Spinal cord (tissue), 10 donors: ENCODE measurements at places on chromosomes 5 and 9. TPM values are rescaled to one million over a fixed set of nuclear protein-coding genes. Genes with fewer than 3 reads are reported as not detected.
A peak's percentile ranks its signal among the peaks of the same experiment; 100 is the strongest.

DNA sequence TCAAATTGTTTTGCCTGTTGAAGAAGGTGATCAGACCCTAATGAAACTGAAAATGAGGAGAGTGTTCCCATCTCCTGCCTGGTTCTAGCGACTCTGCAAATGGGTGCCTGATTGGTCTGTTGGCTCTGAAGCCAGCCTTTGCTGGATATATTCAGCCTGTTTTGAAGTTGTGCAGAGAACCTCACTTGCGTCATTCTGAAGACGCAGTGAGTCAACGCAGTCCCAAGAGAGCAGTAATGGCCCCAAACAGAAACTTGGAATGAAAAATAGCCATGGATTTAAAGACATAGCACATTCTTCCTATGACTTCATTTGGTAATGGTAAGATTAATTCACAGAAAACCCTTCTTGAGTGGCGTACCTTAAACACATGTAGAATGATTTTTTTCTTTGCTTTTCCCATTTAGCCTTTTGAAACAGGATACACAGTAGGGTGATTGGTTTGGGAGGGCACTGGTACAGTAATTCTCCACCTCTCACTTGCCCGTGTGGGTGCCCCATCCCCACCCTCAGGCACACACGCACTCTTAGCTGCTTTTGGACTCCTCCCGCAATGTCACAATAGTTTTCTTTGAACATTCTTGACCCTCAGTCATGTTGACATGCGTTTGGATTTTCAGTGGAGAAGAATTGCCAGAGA is 54.1 kb upstream of the ABL1 start:
- no peak overlapping the region for H3K4me3 ChIP-seq
- no peaks in the 10 kb centered on the region for H3K36me3 ChIP-seq
- DNase-seq: no peak
- H3K27ac ChIP-seq: peak overlapping the region; percentile 72
- H3K27me3 ChIP-seq: no peaks in the 10 kb centered on the region

The ACOT12 gene
- 0.80 TPM for polyA plus RNA-seq

The CTSV gene
- 3.2 TPM for polyA plus RNA-seq

GRCh38 chr5:77390795-77391194 is 101.3 kb downstream of the WDR41 start:
- H3K27me3 ChIP-seq: no peaks in the 10 kb centered on the region
- no peaks in the 10 kb centered on the region for H3K36me3 ChIP-seq
- H3K4me3 ChIP-seq: no peak overlapping the region
- no peaks in the 10 kb centered on the region for H3K4me1 ChIP-seq
- DNase-seq: no peak
- no peak overlapping the region for H3K27ac ChIP-seq

The TMC1 gene
- 2.0 TPM for polyA plus RNA-seq

DNA sequence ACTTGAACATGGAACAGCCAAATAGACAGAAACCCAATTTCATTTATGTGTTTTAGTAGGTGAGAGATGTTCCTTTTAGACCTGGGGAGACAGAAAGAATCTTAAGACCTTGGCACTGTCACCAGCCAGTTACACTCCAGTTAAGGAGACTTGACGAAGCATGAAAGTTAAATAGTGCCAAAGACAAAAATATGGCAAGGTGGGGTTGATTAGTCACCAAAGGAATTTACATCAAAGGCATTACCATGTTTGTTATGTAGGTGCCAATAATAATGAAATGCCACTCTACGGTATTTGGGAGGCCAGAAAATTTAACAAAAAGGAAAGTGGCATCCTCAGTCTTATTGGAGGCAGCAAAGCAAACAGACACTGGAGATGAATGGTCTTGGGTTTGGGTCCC is 9.2 kb upstream of the IL12B start:
- H3K36me3 ChIP-seq: no peaks in the 10 kb centered on the region
- no peaks in the 10 kb centered on the region for H3K4me1 ChIP-seq
- H3K27ac ChIP-seq: no peak overlapping the region
- H3K4me3 ChIP-seq: no peak overlapping the region
- DNase-seq: no peak

GRCh38 chr5:61600945-61601511 is 269.0 kb downstream of the ZSWIM6 start:
- H3K27me3 ChIP-seq: no peaks in the 10 kb centered on the region
- no peaks in the 10 kb centered on the region for H3K36me3 ChIP-seq
- peaks cover 26% of the 10 kb centered on the region for H3K4me1 ChIP-seq
- H3K4me3 ChIP-seq: no peak overlapping the region
- peak; percentile 46 for DNase-seq
- no peak overlapping the region for H3K27ac ChIP-seq

The ESM1 gene
- 1.3 TPM for polyA plus RNA-seq

- H3K36me3 ChIP-seq: peaks cover 2% of the 10 kb centered on the region
- peak overlapping the region; percentile 72 for H3K27ac ChIP-seq
- H3K4me1 ChIP-seq: peaks cover 20% of the 10 kb centered on the region
- DNase-seq: peak; percentile 98
These were observed 39.5 kb upstream of the GARNL3 start for GRCh38 chr9:127224883-127225739.

The SPINK7 gene
- 0.77 TPM for polyA plus RNA-seq

The ADGRD2 gene
- 29.7 TPM for polyA plus RNA-seq

DNA sequence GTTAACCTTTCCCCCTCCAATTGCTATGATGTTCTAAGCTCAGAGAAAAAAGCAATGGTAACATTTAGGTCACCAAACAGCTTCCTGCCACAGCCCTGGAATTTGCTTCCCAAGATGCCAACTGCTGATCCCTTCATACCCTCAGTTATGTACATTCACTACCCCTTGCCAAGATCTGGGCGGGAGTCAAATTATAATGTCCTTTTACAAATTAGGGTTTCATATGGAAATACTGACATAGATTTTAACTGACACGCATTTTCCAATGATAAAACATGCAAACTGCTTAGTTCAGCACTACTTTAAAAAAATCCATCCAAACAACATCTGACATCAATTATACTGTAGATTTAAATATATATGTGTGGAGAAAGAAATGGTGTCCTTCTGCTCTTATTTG is 5.0 kb downstream of the LOX start:
- DNase-seq: no peak
- peaks cover 15% of the 10 kb centered on the region for H3K27me3 ChIP-seq
- H3K27ac ChIP-seq: no peak overlapping the region
- peaks cover 15% of the 10 kb centered on the region for H3K4me1 ChIP-seq
- no peak overlapping the region for H3K4me3 ChIP-seq

GRCh38 chr5:132223861-132224260 is 3.8 kb downstream of the P4HA2 start:
- no peak overlapping the region for H3K27ac ChIP-seq
- no peak for DNase-seq
- no peak overlapping the region for H3K4me3 ChIP-seq
- no peaks in the 10 kb centered on the region for H3K36me3 ChIP-seq

GRCh38 chr9:70420441-70421271 is 6.2 kb upstream of the KLF9 start:
- peaks cover 38% of the 10 kb centered on the region for H3K4me1 ChIP-seq
- H3K27ac ChIP-seq: peak overlapping the region; percentile 92
- H3K27me3 ChIP-seq: peaks cover 25% of the 10 kb centered on the region
- no peaks in the 10 kb centered on the region for H3K36me3 ChIP-seq
- peak; percentile 91 for DNase-seq

- no peaks in the 10 kb centered on the region for H3K27me3 ChIP-seq
- H3K4me3 ChIP-seq: no peak overlapping the region
- DNase-seq: no peak
These were observed 21.5 kb downstream of the RUSC2 start for GRCh38 chr9:35511453-35511852.

GRCh38 chr5:59125011-59125961 is 542.4 kb downstream of the RAB3C start:
- peak overlapping the region; percentile 92 for H3K27ac ChIP-seq
- no peak overlapping the region for H3K4me3 ChIP-seq
- DNase-seq: peak; percentile 25
- H3K36me3 ChIP-seq: no peaks in the 10 kb centered on the region
- peaks cover 18% of the 10 kb centered on the region for H3K4me1 ChIP-seq

The TAF11L10 gene
- not detected for polyA plus RNA-seq

The PCDHB16 gene
- 6.5 TPM for polyA plus RNA-seq

GRCh38 chr9:93079371-93079770 is 16.6 kb upstream of the CARD19 start:
- peaks cover 7% of the 10 kb centered on the region for H3K4me1 ChIP-seq
- DNase-seq: no peak
- H3K27ac ChIP-seq: no peak overlapping the region
- H3K27me3 ChIP-seq: no peaks in the 10 kb centered on the region
- no peaks in the 10 kb centered on the region for H3K36me3 ChIP-seq
- no peak overlapping the region for H3K4me3 ChIP-seq

DNA sequence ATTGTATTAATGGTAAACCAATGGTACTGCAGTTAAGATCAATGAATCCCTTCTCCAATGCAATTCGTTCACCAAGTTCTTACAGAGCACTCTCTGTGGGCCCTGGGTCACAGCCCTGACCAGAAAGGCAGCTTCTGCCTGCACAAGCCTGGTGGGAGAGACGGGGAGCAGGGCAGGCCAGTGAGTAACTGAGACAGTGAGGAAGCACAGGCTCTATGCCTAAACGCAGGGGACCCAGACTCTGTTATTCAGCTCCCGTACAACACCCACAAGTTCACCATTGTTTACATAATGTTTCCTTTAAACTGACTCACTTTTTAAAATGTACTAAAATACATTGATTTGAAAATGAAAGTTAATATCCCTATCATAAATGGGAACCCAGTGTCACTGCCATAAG is 40.5 kb upstream of the CTSL start:
- peaks cover 40% of the 10 kb centered on the region for H3K36me3 ChIP-seq
- peaks cover 7% of the 10 kb centered on the region for H3K4me1 ChIP-seq
- H3K27ac ChIP-seq: no peak overlapping the region
- H3K4me3 ChIP-seq: no peak overlapping the region
- H3K27me3 ChIP-seq: no peaks in the 10 kb centered on the region

- H3K27me3 ChIP-seq: no peaks in the 10 kb centered on the region
- H3K36me3 ChIP-seq: no peaks in the 10 kb centered on the region
- no peak overlapping the region for H3K4me3 ChIP-seq
- no peaks in the 10 kb centered on the region for H3K4me1 ChIP-seq
- no peak overlapping the region for H3K27ac ChIP-seq
- DNase-seq: no peak
These were observed 186.2 kb downstream of the DCP2 start for GRCh38 chr5:113162770-113163169.

DNA sequence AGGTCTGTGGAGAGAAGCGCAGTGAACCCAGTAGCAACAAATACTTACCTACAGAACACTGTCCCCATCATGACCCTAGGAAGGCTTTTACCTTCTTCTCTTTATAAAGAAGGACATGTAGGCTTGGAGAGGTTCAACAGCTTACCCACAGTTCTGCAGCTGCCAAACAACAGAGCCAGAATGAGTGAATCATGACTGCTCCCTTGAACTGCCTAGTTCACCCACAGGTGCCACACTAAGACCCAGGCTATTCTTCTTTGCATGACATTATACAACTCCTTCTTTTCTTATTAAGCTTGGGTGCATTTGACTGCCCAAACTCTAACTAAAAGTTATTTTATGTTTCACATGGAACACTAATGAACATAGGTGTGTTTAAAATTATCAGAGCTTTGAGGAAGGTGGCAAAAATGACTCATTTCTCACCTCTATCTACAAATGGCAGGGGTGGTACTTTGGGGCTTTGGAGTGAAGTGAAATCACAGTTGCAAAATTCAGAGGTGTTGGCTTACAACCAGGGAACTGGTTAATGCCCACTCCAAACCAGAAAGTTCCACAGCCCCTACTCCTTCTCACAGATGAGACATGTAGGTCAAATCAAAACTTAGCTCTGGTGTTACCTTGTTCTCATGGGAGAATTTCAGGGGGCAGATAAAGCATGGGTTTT is 201.6 kb downstream of the SEMA6A start:
- no peaks in the 10 kb centered on the region for H3K27me3 ChIP-seq
- no peaks in the 10 kb centered on the region for H3K36me3 ChIP-seq
- no peak overlapping the region for H3K4me3 ChIP-seq
- H3K27ac ChIP-seq: no peak overlapping the region
- DNase-seq: no peak

The TLX3 gene
- 12.0 TPM for polyA plus RNA-seq

The CD72 gene
- polyA plus RNA-seq: 1.6 TPM

GRCh38 chr5:134086943-134087305 is 27.6 kb upstream of the TCF7 start:
- H3K4me1 ChIP-seq: no peaks in the 10 kb centered on the region
- H3K36me3 ChIP-seq: no peaks in the 10 kb centered on the region
- H3K27ac ChIP-seq: no peak overlapping the region
- H3K27me3 ChIP-seq: no peaks in the 10 kb centered on the region

DNA sequence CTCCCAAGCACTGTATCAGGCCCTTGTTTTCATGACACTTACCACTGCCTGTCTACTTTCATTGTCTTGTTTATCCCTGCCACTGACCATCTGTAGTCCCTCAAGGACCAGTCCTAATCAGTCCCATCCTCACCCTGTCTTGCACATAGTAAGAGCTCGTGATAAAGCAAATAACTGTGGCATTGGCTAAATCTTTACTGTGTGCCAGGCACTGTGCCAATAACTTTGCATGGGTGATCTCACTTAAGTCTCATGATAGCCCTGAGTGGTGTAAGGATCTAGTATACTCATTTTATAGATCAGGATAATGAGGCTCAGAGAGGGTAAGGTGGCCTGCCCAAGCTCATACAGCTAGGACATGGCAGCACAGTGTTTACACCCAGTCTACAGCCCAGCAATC is 5.6 kb downstream of the CDX1 start:
- no peak overlapping the region for H3K27ac ChIP-seq
- H3K4me1 ChIP-seq: peaks cover 26% of the 10 kb centered on the region
- H3K36me3 ChIP-seq: no peaks in the 10 kb centered on the region
- DNase-seq: no peak
- peaks cover 26% of the 10 kb centered on the region for H3K27me3 ChIP-seq

GRCh38 chr5:171808951-171809350 is 23.3 kb downstream of the SMIM23 start:
- no peak overlapping the region for H3K4me3 ChIP-seq
- DNase-seq: no peak
- peaks cover 9% of the 10 kb centered on the region for H3K27me3 ChIP-seq
- no peak overlapping the region for H3K27ac ChIP-seq
- no peaks in the 10 kb centered on the region for H3K4me1 ChIP-seq

DNA sequence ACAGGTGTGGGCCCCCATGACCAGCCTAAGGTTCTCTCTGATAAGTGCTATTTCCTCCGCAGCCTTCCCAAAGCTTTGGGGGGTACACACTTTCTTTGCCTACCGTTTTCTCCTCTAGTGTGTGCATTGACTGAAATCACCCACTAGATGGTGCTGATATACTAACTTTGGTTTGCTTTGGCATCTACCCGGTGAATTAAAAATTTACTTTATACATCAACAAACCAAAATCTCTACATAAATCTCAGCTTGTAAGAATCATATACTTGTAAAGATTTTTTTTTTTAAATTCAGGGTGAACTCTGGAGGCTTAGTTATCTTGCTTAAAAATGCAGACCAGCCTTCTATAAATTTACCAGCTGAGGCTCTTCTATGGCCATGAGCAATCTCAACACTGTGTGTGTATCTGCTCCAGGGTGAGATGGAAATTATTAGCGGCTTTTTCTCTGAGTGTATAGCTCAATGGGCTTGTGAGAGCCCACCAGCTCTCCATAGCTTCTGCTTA is 475.7 kb upstream of the TNC start:
- peaks cover 4% of the 10 kb centered on the region for H3K27me3 ChIP-seq
- peaks cover 4% of the 10 kb centered on the region for H3K4me1 ChIP-seq
- H3K4me3 ChIP-seq: no peak overlapping the region
- no peak overlapping the region for H3K27ac ChIP-seq
